Suppressor macrophage (primary cell): ENCODE measurements at places on chromosomes 1 and 21.

- no peak for DNase-seq
Measured at GRCh38 chr1:38123356-38124135, 77.0 kb upstream of the POU3F1 start.

DNA sequence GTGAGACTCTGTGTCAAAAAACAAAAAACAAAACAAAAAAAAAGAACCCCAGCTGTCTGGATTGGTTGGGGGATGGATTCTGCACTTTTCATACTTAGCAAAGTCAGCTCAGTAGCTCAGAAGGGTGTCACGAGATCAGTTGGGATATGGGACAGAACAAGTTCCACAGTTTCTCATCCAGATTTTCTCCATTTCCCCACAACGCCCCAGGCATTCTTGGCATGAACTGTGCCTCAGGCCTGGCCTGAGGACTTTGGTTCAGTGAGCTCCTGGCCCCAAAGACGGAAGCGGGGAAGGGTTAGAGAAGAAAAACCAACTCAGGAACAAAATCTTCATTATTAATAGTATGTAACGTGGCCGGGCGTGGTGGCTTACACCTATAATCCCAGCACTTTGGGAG lies 1.9 kb downstream of the AKR7A2 start:
- no peak for DNase-seq

GRCh38 chr1:71400050-71400449 lies 319.2 kb upstream of the ZRANB2 start:
- no peak for DNase-seq

DNA sequence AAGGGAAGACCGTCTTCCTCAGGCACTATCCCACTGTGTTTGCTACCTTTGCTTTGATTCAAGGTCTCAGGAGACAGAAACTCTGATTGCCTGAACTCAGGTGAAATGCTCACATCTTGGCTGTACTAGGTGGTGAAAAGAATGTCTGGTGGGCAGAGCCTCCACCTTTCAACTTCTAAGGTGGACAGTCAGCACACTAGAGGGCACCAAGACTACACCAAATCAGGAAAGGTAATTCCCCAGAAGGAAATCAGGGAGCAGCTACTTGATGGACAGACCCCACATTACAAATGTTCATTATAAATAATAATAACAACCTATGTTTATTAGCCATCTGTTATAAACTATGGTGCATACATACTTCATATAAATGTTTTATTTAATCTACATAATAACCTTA lies 220.9 kb downstream of the ATG4C start:
- no peak for DNase-seq

DNA sequence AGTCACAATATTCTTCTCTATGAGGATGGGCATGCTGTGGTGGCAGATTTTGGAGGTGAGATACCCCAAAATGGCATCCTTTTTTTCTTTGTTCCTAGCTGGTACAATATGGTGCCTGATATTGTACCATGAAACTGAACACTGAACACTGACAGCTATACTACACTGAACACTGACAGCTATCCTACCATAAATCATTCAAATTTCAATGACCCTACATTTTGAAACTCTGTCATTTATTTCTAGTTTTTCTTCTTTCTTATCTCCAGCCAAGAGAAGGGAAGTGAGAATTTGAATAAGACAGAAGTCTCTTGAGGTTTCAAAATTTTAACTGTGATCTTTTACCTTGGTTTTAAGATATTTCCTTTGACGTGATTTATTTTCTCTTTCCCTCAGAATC lies 76.3 kb downstream of the LRRC53 start:
- no peak for DNase-seq

DNA sequence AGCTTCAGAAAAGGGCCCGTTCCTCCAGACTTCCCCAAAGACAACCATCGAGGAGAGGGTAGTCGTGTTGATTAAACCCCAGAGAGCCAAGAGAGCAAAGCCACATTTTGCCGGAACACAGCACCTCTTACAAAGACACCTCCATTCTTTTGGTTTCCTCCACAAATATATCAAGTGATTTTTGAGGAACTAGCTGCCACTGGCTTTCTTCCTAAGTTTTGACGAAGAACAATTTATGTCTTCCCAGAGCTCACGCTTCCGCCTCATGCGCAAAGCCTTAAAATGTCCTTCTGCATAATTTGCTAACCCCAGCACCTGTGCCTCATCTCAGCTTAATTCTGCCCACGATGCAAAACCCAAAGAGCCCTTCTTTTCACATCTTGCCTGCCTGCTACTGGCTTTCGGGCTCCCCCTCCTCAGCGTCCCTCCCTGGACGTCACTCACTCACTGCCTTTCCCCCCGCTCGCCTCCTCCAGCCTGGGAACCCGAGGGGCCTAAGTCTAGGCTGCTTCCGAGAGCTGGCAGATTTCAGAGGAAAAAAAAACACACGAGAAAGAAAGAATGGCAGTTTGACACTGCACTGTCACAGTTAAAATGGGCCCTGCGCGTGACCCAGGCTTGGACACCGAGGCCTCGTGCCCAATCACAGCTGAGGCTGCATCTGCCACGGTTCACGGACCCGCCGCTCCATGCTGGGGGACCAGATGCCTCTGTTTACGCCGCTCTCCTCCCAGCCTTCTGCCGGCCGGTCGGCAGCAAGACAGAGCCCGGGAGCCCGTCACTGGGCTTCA lies 77.6 kb upstream of the IFNAR2 start:
- peak; percentile 50 for DNase-seq

GRCh38 chr1:168223261-168223660 lies 2.5 kb upstream of the SFT2D2 start:
- no peak for DNase-seq

GRCh38 chr1:67312615-67313014 lies 4.9 kb downstream of the IL12RB2 start:
- peak; percentile 86 for DNase-seq

DNA sequence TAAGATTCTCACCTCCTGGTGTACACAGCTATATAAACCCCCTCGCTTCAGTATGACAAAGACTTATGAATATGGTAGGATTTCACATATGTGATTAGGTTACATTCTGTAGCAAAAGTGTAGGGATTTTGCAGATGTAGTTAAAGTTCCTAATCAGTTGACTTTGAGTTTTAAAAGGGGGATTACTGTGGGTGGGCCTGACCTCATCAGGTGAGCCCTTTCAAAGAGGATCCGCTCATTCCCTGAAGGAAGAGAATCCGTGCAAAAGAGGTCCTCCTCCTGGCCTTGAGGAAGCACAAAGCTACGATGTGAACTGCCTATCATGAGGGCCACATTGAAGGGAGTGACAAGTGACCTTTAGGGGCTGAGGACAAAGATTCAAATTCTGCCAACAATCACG lies 30.6 kb upstream of the KAZN start:
- DNase-seq, result no peak

GRCh38 chr1:64867266-64867665 lies 99.1 kb downstream of the JAK1 start:
- DNase-seq, result no peak

DNA sequence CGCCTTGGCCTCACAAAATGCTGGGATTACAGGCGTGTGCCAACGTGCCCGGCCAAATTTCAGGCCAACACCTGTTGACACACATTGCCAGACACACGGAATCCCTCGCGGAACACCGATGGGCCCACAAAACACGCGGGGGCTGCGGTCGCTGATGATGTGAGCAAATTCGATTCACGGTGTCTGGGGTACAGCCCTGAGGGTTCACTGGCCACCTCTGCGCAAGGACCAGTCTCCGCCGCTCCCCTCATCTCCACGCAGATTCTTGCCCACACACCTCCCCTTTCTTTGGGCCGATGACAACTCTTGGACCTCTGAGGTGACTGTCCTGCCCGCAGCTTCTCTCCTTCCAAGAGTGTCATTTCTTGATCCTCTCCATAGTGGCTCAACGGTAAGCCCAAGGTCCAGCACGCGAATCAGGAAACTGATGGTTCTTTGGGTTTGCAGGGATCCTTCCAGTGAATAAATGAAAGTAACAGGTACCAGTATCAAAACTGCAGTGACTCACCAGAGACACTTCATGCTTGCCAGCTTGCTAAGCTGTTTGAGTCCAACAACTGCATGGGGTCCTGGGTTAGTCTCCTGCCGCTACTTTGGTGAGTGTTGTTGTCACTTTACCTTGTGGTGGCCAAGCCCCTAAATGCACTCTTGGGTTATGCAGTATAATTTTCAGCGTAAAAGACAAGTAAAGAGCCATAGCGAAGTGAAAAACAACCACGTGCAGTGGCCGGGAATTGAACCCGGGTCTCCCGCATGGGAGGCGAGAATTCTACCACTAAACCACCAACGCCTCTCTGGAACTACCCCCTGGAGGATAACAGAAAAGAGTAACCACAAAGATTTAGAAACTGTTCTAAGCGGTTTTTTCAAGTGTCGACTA lies 11.0 kb upstream of the RNU1-3 start:
- peak; percentile 82 for DNase-seq

- no peak for DNase-seq
Measured at GRCh38 chr1:9886092-9886742, 23.9 kb downstream of the CTNNBIP1 start.

DNA sequence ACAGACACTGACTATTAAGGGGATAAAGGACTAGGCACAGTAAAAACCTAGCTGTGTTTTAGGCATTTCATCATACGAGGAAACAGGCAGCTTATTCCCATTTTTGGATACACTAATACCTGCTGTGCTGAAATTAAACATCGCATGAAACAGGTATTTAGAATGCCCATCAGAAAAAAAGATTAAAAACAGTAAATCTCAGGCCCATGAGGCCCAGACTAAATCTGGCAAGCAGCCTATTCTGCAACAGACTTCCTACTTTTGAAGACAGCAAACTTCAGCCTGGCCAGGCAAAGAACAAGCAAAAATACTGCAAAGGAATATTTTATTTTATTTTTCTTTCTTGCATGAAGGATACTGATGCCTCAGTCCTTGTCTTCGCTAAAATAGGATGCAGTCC lies 240.2 kb downstream of the LMO4 start:
- DNase-seq, result no peak
